ENCODE measurements at places on chromosomes 7 and 10. TPM values are rescaled to one million over a fixed set of nuclear protein-coding genes. Genes with fewer than 3 reads are reported as not detected.

C10orf62 gene
- total RNA-seq = 0.08 TPM

CUBN gene
- 0.06 TPM for total RNA-seq

BAMBI gene
- 9.7 TPM for total RNA-seq

MPP7 gene
- total RNA-seq = 0.11 TPM

DTX2 gene
- total RNA-seq = 27.7 TPM

Measured in A549 treated with AZD2906 at 1 μM for 4 hours (cell line).